ENCODE measurements at places on chromosomes 7 and 10.

DNA sequence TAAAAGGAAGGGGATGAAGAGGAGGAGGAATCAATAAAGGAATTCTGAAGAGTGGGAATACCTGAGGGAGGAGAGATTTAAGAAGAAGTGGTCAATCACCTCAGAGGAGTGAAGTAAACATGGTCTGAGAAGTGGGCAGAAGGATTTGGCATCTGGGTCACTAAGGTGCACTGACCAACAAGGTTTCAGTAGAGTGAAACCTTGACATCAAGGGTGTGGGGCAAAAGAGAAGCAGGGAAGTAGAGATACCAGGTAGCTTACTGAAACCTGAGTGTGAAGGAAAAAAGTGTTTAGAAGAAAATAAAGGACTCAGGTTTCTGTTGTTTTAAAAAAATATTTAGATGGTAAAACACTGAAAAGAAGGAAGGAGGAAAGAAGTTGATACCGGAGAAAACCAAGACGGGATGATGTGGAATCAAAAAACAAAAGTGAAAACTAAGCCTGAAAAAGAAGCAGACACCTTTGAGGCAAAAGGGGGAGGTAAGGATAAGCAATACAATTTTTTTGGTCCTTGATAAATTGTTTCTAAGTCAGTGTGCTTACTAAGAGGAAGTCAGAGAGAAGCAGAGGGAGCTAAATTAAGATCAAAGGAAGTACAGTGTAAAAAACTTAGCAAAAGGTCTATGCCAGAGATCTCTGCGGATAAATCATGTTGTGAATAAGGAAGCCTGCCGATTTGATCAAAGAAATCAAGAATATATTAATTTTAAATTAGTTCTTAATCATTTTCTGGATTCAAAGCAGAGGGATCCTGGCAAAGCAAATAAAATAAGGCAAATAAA, 137.2 kb upstream of the GPR22 start:
- no peak for DNase-seq

- no peak for DNase-seq
These were observed 16.3 kb downstream of the GCK start for GRCh38 chr7:44172803-44173424.

DNA sequence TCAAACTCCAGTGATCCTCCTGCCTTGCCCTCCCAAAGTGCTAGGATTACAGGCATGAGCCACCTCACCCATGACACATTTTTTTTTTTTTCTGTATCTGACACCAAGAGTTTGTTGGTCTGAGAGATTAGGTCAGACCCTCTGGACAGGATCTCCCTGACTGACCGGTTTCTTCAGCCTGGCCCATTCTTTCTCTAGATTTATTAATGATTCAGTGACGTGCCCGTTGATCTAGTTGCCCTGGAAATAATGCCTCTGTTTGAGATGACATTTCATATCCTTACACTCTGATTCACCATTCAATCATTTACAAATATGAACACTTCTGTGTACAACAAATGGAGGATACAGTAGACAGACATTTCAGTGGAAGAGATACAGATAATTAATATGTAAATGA, 1.4 kb upstream of the ZNF212 start:
- no peak for DNase-seq

DNA sequence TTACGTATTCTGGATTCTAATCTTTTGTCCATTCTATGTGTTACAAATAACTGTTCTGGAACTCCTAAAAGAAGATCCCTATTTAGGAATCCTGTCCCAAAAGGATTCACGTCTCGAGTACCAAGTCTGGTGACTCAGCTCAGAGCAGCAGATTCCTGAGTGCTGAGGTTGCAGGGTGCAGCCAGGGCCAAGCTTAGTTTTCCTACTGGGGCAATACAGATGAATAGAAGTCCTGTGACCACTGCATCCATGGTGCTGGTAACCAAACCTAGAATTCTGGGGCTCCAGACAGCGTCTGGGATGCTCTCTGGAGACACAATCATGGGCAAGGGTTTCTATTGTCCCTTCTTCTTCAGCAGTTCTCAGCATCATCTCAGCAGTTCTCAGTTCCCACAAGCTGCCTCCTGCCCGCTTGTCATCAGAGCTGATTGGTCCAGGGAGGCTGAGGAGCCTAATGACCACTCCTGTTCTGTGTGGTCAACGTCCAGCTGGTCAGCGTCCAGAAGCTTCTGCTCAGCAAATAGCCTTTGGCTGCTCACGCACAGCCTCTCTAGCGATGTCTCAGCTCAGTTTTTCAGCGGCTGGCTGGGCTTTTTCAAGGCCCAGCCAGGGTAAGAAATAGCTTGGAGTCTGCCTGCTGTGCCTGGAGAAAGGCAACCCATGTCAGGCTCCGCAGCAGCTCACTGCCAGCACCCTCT, 50.4 kb upstream of the C7orf33 start:
- no peak for DNase-seq

GRCh38 chr7:6161463-6162330, 110.7 kb downstream of the CYTH3 start:
- no peak for DNase-seq

GRCh38 chr10:22702348-22702747, 12.0 kb downstream of the PIP4K2A start:
- no peak for DNase-seq

DNA sequence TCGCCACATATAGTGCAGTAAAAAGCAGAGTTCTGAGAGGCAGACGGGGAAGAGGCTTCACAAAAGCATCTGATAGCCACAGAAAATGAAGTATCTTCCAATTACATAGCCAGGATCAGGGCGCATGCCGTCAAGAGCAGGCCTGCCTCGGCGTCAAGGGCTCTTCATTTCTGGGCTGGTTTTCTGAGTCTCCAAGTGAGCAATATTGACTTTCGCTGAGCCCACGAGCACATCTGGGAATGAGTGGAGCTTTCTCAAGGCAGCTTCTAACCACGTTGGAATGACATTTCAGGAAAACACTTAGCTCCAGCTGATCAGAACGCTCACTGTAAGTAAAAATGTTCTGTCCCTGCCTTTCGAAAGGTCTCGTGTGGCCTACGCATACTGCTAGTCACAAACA, 51.9 kb downstream of the CLRN3 start:
- DNase-seq, result no peak

DNA sequence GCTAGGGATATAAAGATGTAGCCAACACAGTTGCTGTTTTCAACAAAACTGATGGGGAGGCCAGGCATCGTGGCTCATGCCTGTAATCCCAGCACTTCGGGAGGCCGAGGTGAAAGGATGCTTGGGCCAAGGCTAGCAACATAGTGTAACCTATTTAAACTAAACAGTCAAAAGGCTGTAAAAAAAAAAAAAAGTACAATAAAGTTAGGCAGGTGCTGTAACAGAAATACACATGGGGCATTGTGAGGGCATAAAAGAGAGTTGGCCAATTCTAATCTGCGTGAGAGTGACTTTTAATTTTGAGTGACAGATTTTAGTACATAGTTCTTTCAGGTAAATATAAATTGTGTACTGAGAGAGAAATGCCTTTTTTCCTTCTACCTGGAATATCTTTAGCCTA, 6.2 kb downstream of the XRCC2 start:
- DNase-seq, result no peak

DNA sequence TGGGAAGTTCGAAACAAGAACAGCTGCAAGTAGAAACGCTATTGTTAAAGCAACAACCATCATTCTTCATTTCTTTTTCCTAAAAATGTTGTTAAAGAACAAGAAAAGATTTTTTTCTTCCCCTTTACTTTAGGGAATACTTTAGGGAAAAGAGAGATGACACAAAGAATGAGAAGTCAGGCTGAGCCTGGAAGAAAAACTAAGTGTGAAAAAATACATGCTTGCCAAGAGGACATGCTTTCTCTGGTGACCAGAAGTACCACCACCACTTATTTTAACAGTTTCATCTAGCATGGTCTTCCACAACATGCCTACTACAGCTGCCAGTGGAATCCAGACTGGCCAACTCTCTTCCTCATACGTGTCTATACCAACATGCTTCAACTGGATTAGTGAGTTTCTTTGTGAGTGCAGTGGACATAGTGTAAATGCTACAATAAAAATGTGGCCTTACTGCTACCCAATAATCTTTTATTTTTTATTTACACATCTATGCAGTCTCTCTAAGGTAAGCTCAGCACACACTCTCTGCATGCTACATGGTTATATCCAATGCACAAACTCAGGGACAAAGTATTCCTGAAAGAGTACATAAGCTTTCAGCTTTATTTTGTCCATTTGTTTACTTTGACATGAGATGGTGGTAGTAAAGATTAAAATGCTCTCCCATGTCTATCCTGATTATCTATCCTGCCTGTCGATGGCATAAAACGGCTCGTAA, 196.2 kb downstream of the TAX1BP1 start:
- no peak for DNase-seq

GRCh38 chr7:56074371-56074791, 10.3 kb downstream of the SUMF2 start:
- DNase-seq, result no peak

DNA sequence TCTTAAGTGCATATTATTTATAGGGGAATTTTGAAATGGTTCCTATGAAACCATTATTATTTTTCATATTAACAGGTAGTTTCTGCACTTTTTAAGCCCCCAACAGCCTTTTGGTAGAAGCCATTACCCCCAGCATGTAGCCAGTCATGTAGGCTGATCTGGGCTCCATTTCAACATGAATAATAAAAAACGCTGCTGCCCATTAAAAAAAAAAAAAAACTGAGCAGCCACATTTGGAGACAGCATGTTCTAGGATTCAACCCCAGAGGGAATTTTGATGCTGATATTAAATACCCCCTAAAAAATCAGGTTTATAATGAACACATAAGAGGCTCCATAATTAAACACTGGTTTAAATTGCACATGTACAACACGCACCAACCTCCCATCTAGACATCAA, 181.3 kb downstream of the RTKN2 start:
- no peak for DNase-seq

DNA sequence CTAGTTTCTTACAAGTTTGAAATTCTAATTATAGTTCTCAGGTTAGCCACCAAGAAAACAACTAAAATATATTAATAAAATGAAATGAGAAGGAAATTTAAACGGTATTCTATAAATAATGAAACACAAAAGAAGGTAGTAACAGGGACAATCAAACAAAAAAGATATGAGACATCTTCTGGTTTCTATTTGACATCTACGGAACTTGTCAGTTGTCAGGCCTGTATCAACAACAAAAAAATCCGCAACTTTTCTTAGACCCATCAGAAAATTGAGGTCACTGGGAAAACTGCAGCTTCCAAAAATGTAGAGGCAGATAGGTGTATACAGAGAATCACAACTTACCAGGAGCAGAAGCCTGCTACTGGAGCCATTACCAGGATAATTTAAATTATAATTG, 70.6 kb downstream of the ZPBP start:
- no peak for DNase-seq

- DNase-seq, result no peak
These were observed 44.4 kb downstream of the TMEM270 start for GRCh38 chr7:73905360-73905759.

All from NCI-H1417 treated with DMSO at 0.1 percent for 48 hours (cell line).